ENCODE measurements at places on chromosomes 1 and 21. TPM values are rescaled to one million over a fixed set of nuclear protein-coding genes. Genes with fewer than 3 reads are reported as not detected.

DNA sequence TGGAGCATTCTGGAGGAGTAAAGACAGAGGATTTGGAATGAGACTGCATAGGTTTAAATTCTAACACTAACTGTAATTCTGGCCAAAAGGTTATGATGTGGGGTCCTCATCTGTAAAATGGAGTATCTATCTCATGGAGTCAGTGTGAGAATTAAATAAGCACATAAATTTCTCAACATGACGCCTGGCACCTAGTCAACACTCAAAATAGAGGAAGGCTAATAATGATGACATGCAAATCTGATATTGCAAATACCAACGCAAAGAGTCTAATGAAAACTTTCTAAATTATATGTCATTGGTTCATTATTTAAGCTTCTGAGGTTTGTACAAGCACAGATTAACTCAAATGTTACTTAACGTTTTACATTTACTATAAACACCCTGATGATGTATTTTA lies 29.6 kb downstream of the APP start:
- no peak for DNase-seq

OR10Z1 gene
- not detected for total RNA-seq

- no peak for DNase-seq
These were observed 26.8 kb downstream of the TSHB start for GRCh38 chr1:115056395-115056798.

MAGI3 gene
- 46.4 TPM for total RNA-seq

GRCh38 chr1:197481101-197481500 lies 213.0 kb downstream of the CRB1 start:
- DNase-seq = no peak

IGSF21 gene
- 70.4 TPM for total RNA-seq

DNA sequence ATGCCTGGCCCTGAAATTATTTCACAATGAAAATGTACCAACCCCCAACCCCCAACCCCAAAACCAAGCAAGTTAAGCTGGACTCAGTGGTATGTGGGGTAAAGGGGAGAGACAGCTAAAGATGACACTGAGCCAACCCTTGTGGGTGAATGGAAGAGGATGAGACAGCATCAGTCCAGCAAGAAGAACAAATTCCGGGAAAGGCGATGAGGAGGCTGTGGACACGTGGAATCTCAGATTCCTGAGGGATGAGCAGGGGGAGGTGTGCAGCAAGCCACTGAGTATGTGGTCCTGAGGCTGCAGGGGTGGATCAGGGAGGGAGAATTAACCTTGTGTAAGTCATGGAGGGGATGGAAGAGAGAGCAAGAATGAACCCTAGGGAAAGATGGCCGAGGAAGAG lies 14.4 kb upstream of the ZNF362 start:
- no peak for DNase-seq

DNA sequence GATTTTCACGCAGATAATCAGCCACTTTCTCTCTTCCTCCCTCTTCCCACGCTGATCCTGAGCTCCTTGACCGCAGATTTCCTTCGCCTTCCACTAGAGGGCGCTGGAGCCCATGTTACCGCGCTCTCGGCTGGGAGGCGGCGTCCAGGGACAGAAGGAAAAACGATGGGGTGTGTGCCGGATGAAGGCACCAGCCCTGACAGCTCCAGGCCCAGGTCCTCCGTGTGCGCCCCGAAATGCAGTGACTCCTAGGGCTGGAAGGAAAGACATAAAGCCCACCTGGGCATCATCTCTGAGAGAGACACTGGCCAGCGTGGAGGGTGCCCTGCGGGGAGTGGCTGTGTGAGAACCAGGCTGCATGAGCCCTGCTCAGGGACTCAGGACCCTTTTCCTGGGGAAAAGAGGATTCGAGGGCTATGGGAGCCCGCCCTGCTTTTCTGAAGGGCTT lies 44.9 kb upstream of the CYP2J2 start:
- peak; percentile 77 for DNase-seq

DNA sequence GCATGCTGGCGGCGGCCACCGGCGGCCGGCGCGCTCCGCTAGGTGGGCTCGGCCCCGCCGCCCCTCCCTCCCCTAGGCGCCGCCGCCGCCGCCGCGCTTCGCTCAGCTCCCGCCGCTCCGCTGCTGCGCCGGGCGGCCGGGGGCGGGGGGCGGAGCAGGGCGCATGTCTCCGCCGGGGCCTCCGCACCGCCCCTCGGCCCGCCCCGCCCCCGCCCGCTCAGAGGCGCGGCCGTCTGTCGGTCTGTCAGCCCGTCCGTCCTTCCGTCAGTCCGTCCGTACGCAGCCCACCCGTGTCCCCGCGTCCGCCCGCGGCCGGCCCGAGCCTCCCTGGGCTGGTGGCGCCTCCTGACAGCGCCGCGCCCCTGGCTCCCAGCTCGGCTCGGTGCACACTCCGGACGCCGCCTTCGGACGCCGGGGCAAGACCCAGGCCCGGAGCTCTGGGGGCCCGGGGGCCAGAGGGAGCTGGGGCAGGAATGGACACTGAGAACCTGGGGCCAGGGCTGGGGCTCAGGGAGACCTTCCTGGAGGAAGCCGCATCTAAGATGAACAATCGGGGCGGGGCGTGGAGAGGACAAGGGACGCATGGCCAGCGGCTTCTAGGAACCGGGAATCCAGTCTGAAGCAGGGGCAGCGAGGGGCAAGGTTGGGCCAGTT lies at the start of gene GPR153:
TSS of gene GPR153 (minus strand) at position 138 of the 654 bp plus-strand sequence. CDS start 6,193 bp downstream, outside the sequence.
- no peak for DNase-seq

DNA sequence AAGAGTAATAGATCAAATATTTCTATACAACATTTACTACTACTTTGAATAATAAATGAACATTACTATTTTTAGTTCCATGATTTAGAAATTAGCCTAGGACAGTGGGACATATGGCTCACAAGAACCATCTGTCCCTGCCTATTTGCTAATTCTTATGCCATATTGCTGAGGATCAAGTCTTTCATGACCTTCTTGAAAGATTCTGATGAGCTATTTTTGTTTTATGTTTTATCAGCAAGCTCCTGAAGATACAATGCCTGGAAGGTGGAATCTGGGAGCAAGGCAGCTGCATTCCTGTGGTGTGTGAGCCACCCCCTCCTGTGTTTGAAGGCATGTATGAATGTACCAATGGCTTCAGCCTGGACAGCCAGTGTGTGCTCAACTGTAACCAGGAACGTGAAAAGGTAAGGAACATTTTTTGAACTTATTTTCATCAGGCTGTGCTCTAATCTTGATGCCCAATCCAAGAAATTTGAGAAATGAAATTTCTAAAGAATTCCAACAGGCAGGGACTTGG lies 326.7 kb downstream of the PAPPA2 start:
- no peak for DNase-seq

PEAR1 gene
- 5.3 TPM for total RNA-seq

DNA sequence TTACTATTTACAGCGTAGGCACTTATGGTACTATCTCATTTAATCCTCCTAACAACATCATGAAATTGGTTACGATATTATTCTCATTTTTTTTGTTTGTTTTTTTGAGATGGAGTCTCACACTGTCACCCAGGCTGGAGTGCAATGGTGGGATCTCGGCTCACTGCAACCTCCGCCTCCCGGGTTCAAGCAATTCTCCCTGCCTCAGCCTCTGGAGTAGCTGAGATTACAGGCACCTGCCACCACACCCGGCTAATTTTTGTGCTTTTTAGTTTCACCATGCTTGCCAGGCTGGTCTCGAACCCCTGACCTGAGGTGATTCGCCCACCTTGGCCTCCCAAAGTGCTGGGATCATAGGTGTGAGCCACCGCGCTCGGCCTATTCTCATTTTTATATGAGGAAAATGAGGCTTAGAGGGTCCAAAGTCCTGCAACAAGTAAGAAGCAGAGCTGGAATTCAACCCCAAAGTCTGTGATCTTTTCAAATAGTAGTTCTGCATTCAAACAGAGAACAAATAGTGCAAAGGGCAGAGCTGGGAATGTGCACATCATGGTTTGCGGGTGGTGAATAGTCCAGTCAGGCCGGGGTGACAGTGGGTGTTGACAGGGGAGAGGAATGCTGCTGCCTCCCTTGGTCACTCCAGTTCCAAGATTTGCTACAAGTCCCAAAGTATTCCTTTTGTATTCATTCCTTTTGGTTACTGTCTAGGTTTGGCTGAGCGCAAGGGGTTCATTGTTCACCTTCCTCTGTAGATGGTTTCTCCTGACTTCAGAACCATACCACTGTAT lies 4.6 kb downstream of the PRUNE1 start:
- DNase-seq = no peak

DNA sequence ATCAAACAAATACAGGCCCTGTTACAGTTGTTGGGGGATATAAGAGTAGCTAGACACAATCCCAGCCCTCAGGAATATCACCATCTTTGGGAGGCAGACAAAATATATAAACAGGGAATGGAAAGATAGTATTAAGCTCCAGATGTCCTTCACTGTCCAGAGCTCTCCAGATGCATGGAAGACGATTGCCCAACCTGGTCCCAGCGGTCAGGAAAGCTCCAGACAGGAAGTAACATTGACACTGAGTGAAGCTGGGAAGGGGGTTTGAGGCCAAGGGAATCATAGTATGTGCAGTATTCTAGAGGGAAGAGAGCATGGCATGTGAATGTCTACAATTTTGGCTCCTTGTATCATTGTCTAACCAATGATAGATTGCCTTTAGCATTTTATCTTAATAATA lies 173.9 kb upstream of the HOOK1 start:
- no peak for DNase-seq

DNA sequence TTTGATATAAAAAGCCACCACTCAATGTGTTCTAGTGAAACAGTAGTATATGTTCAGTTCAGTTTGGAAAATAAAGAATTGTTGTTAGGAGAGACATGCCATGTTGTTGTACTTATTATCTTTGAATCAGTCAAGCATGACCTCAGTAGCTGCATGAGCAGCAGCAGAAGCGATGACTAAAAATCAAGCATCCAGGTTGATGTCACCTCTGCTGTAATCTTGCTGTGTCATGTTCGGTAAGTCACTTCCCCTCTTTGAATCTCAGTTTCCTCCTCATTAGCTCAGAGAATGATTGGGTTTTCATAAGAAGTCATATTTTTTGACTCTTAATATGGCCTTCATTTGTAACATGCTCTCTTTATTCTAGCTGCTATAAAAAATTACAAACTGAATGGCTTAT lies 428.4 kb upstream of the B3GALT2 start:
- no peak for DNase-seq

GRCh38 chr1:25072461-25072860 lies 142.4 kb upstream of the RUNX3 start:
- DNase-seq = no peak
